ENCODE measurements at places on chromosomes 2 and 18. TPM values are rescaled to one million over a fixed set of nuclear protein-coding genes. Genes with fewer than 3 reads are reported as not detected.

DNA sequence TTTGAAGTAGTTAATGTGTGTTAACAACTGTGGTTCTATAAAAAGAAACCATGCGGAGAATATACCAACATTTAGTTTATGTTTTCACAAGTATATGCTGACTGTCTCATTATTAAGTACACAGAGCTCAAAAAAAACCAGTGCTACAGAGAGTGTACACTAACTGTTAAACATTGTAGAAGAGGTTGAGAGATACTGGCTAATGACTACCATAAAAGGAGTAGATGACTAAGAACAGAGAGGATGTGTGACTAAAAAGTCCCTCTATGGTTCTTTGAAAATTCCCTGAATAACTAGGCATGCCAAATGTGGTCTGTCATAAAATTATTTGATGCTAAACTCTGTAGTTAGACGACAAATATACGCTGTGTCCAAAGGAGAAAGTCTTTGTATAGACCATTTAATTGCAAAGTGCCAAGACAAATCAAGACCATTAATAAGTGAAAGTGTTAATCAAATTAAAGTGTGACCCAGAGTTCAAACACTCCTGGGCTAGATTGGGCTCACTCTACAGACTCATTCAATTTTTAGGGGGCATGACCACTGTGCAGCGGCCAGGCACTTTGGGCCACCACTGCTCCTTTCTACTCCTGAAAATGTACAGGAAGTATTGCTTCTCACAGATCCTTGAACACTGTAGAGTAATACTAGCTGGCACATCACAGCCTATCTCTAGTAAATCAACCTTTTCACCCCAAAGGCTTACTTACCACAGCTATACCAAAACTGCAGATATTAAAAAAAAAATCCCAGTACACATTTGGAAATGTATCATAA lies 45.1 kb upstream of the SERTAD2 start:
- no peak for DNase-seq

DNA sequence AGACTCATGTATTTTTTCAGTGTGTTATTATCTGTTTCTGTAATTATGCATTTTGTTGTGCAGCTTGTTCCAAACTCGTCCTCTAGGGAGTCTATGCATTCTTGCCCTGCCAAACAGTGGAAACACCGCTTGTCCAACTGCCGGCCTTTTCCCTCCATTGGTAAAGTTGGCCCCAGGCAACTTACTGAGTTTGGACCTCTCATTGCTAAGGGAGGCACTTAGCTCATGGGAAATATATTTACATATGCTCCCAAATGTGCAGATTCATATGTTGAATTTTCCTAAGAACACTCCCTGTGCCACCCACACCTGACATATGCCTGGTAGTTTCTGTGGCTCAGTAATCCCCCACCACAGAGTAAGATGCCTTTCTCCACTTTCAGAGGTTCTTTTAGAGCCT lies 98.0 kb downstream of the TMEM185B start:
- DNase-seq: no peak

ALPG gene
- total RNA-seq: not detected

DNA sequence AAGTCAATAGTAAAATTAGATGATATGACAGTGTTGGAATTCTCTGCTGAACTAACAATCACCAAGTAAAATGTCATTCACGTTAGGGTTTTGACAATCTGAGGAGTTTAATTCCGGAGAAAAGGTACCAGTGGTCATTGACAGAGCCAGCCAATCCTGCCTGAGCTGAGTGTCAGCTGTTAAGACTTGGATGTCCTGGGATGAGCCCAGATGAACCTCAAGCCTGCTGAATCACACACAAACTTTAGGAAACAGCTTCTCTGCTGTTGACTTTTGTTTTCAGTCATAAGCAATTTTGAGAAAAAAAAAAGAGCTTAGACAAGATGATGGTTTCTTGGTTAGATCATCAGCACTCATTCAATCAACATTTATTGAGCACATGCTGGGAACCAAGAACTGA lies 600.0 kb upstream of the SLC39A10 start:
- DNase-seq: no peak

CRYBA2 gene
- total RNA-seq: not detected

DNA sequence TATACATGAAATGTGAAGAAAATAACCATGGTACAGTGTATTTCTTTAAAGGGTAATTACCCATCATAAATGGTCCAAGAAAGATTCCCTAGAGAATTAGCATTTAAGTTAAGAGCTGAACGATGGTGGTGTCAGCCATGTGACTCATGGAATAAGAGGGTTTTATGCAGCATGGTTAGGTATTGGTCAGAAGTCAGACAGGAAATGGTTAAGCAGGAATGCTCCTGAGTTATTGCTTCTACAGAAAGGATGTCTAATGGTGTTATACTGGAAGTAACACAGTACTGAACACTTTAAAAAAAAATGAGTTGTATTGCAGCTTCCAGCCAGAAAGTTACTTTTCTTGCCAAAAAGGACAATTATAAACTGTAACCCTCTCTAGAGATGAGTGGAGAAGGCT lies 72.7 kb upstream of the UBE2E3 start:
- DNase-seq: no peak

- DNase-seq: no peak
These were observed 234.3 kb downstream of the ETAA1 start for GRCh38 chr2:67631483-67631882.

DNA sequence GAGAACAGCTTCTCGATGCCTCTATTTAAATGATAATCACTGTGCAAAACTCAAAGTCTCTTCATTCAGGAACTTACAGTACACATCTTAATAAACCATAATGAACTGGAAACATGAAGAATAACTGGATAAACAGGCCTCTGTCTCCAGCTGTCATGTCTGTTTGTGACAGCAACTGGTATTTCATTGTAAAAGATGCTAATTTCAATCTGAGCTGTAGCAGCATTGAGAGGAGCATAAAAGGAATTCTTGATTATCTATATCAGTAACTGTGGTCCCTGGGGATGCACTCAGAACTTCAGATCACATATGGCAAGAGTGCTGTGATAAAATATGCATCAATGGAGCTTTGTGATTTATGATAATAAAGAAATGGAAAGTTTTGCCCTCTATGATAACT lies 18.8 kb downstream of the CDH20 start:
- DNase-seq: no peak

DNA sequence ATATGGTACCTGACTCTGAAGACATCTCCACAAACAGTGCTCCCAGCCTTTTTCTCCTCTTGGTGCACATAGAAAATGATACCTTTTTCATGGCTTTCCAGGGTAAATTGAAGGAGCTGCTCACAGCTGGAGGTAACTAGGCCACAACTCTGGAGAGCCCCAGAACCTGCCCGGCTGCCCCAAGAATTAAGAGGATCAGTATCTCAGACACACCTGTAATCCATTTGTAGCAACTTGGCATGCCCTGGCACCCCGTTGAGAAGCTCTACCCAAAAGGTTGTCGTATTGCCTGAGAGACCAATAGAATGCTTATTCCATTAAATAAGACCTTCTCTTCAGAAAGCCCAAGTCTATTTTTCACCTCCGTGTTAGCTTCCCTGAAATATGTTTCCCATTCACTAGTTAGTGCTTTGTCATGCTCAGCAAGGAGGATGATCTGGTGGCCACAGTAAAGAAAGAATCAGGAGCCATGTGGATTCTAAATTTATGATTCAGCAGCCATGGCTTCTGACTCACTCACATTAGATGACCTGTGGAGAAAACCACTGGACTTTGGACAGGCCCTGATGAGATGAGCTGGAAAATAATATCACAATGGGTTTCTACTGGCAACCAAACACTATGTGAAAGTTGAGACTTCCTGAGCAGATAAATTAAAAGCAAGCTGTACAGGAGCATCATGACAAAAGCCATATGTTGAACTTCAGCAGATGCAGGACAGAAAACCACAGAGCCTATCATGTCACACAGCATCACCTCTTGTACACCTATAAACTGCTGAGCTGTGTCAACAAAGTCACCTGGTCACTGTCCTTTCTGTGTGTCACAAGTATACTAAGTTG lies 253.3 kb upstream of the OSR1 start:
- DNase-seq: no peak

DNA sequence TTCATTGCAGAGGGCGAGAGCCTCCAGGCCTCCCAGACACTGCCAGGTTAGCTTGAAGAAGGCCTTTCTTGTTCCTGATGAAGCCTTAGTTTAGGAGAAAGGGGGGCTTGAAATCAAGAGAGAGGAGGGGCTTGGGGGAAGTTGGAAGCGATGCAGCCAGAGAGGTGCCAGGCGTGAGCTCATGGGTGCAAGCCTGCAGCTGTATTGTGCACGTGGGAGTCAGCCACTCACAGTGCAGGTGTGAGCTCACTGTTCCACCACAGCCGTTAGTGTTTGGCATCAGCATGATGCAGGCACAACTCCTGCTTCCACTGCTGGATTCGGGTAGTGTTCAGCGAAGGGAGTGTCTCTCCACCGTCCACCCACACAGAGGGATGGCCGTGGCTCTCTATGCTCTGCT lies 68.4 kb upstream of the ALPP start:
- no peak for DNase-seq

GRCh38 chr2:179248024-179248348 lies 16.6 kb downstream of the SESTD1 start:
- no peak for DNase-seq

- DNase-seq: no peak
These were observed 14.2 kb upstream of the LIPG start for GRCh38 chr18:49547701-49548100.

GRCh38 chr18:36355511-36355910 lies 58.0 kb downstream of the FHOD3 start:
- DNase-seq: no peak

GRCh38 chr2:235217846-235218245 lies 266.0 kb downstream of the SH3BP4 start:
- no peak for DNase-seq

GRCh38 chr2:47530105-47530760 lies 127.3 kb downstream of the MSH2 start:
- no peak for DNase-seq

GRCh38 chr2:201383136-201383535 lies 26.0 kb upstream of the FLACC1 start:
- no peak for DNase-seq

GRCh38 chr2:218963601-218964000 lies 4.1 kb downstream of the CDK5R2 start:
- no peak for DNase-seq

GRCh38 chr2:28801726-28802125 lies 8.9 kb upstream of the SPDYA start:
- no peak for DNase-seq

GRCh38 chr18:68449292-68449691 lies 265.6 kb downstream of the TMX3 start:
- no peak for DNase-seq

GRCh38 chr2:152890736-152891135 lies 172.3 kb downstream of the ARL6IP6 start:
- no peak for DNase-seq

FAM237A gene
- not detected for total RNA-seq

DNA sequence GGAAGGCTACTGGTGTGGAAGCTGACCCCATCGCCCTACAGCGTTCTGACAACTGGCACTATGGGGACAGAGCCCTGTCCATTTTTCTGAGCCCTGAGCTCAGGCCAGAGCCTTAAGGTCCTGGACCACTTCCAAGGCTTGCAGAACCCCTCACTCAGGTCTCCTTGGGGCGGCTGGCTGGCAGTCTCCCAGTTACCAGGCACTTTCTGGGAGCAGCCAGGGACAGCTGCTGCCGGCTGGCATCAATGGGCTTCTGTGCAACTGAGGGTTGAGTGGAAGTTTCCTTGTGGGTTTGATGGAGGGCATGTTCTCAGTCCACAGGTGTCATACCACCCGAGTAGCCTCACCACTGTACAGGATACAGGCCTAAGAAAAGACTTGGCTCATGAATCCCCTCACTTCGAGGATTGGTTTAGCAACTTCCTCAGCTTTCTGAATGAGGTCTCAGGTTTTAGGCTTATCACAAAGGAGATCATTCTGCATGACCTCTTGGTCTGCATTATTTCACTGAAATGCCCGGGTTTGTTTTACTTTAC lies 27.4 kb upstream of the WIPF1 start:
- DNase-seq: no peak

DNA sequence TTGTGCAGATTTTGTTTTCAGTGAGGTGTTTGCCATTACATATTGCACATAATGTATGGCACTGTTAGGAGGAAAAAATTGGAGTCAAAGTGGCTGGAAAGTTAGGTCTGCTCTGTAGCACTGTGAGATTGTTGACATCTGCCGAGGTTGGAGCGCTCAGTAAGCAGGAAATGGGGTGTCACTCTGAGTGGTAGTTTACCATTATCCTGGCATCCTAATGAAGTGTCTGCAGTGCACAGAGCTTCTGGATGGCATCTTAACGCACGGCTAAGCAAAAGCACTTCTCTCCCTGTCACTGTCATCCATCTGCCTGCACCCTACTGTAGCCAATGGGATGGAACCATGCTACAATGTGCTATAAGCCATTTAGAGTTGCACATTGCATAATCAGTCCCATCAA lies 561.9 kb downstream of the ARHGAP15 start:
- no peak for DNase-seq

GRCh38 chr2:169291517-169291916 lies 70.8 kb downstream of the LRP2 start:
- DNase-seq: no peak

DNER gene
- total RNA-seq: 28.4 TPM

GRCh38 chr2:12106440-12107080 lies 360.1 kb downstream of the LPIN1 start:
- DNase-seq: no peak

- no peak for DNase-seq
These were observed 149.7 kb upstream of the CAPN13 start for GRCh38 chr2:30956995-30957394.
